ENCODE measurements at places on chromosomes 5 and 9.

DNA sequence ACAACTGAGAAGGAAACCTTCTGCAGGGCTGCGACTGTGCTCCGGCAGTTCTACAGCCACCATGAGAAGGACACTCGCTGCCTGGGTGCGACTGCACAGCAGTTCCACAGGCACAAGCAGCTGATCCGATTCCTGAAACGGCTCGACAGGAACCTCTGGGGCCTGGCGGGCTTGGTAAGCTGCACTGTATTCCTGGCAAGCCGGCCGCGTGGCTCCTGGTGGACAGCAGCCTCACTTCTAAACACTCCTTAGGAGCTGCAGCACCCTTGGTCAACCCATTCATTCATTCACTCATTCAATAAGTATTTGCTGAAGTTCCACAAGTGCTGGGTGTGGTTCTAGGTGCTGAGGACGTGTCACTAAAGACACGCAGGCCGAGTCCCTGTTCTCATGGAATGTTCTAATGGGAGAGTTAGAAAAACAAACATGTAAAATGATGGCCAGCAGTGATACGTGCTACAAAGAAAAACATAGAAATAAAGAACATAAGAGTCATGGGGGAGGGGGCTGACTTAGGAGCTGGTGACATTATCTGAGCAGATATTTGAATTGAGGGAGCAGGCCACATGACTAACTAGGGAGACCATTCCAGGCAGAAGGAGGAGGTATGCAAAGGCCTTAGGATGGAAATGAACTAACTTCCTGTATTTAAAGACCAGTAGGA is 6.1 kb downstream of the IL4 start:
- no peak for DNase-seq

DNA sequence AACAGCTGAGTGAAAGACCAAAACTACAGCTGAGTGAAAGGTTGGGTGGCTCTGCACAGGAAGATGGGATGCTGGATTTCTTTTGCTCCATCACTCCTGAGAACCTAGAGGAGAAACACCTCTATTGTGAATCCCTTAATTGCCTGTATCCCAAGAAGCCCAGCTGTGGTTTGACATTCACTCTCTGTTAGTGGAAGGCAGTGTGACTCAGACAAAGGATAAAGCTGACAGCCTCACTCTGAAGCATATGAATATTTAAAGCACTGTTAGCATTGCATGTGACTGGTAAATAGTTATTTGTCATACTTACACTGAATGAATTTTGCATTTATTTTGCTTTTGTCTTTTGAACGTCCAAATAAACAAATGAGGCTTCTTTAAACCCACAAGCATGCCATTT is 367.1 kb upstream of the RIOK2 start:
- DNase-seq, result no peak

- DNase-seq, result no peak
These were observed 24.0 kb upstream of the SLC9A3 start for GRCh38 chr5:548256-548655.

- DNase-seq, result no peak
These were observed 30.9 kb downstream of the KCTD16 start for GRCh38 chr5:144201588-144201987.

GRCh38 chr9:70049236-70049635 is 5.6 kb downstream of the MAMDC2 start:
- peak; percentile 56 for DNase-seq

GRCh38 chr5:14261856-14262611 is 118.9 kb downstream of the TRIO start:
- DNase-seq, result no peak

DNA sequence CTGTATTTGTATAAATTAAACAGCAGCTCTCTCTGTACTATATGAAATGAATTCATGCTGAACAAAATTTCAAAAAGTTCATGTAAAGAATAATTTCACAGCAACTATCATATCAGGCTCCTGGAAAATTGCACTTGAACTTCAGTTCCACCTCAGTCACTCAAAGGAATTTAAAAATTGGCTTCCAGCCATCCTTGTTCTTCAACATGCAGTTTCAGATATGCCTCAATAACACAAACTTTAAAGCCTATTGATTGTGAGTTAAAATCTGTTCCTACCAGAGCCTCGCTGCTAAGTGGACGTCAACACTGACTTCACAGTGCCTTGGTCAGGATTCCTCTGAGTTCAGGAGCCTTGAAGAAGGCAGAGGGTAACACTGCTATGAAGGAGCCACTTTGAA is 418.7 kb upstream of the WWC1 start:
- no peak for DNase-seq

GRCh38 chr5:138448481-138449398 is 9.9 kb downstream of the REEP2 start:
- no peak for DNase-seq

GRCh38 chr5:10353241-10354047 is at the start of gene MARCHF6:
Gene MARCHF6 (plus strand): TSS chr5:10353695. CDS start chr5:10353899, 204 bp downstream.
- DNase-seq, result peak; percentile 96

DNA sequence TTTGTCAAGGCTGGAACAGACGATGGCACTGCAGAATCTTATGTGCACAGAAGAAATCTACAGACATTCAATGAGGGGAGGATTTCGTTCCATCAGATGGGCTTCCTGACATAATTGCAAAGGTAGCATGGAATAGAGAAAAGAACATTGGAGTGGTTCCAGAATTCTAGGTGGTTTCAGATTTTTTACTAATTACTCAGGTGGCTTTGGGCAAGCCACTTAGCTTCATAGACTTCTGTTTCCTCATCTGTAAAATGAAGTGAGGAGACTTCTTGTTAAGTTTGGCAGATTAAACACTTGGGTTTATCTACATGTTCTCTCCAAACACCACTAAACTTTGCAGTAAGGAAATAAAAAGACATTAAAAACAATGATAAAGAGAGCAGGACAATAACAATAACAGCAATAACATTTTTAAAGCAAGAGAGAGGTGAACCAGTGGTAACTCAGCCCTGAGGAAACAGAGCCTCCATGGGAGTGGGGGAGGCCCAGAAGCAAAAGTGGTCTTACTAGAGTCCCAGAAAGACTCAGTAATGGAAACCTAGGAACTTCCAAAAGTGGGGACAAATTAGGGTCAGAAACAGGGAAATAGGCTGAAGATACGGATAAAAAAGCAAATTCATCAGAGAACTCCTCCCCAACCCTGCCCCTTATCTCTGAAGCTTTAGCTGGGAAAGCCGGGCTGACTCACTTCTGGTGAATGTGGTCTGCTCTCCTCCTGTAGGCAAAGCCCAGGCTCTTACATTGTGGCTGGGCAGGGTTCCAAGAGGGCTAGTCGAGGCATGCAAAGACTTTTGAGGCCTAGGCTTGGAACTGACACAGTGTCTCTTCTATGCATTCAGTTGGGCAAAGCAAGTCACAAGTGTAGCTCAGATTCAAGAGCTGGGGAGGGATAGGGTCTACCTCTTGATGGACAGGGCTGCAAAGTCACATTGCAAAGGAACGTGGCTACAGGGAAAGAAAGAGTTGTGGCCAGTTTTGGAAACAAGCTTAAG is 11.8 kb upstream of the ACTBL2 start:
- peak; percentile 72 for DNase-seq

- no peak for DNase-seq
These were observed 355.5 kb downstream of the ARRDC3 start for GRCh38 chr5:91027405-91028139.

- no peak for DNase-seq
These were observed 483.3 kb downstream of the ZSWIM6 start for GRCh38 chr5:61815339-61815738.

- DNase-seq, result no peak
These were observed 26.7 kb downstream of the FBXO10 start for GRCh38 chr9:37549527-37549926.

- DNase-seq, result no peak
These were observed 68.6 kb downstream of the XRCC4 start for GRCh38 chr5:83145882-83146331.

GRCh38 chr5:32595118-32595517 is 9.8 kb downstream of the SUB1 start:
- no peak for DNase-seq

GRCh38 chr5:139276426-139276825 is 17.1 kb upstream of the MATR3 start:
- DNase-seq, result no peak

- no peak for DNase-seq
These were observed 56.7 kb upstream of the TAF11L2 start for GRCh38 chr5:17441351-17441750.

- no peak for DNase-seq
These were observed 28.1 kb downstream of the IL7R start for GRCh38 chr5:35884773-35885172.

DNA sequence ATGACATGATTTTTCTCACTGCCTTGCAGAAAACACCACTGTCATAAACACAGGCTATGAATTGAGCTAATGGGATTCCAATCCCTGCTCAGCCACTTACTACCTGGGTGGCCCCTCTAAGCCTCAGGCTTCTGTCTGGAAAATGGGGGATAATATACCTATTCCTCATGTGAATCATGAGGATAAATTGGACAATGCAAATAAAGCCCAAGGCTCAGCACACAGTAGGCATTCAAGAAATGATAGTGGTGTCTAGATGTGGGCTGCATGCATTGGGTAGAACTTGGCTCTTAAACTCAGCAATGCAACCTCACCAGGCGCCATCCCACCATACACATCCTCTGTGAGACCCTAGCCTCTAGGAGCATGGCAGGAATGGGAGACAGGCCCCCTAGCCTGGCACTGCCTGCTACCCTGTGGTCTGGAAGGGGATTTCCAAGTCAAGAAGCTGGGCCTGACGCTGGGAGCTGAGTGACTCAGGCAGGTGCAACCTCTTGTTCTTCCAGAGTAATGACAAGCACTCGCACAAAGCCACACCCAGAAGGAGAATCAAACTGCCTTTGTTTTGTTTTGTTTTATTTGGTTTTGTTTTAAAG is 2.3 kb upstream of the TNIP1 start:
- DNase-seq, result peak; percentile 65

- DNase-seq, result no peak
These were observed 149.5 kb downstream of the BAAT start for GRCh38 chr9:101235105-101235866.

GRCh38 chr5:61234019-61234418 is 71.8 kb upstream of the SMIM15 start:
- DNase-seq, result no peak

GRCh38 chr5:2066373-2066772 is 183.6 kb upstream of the IRX4 start:
- DNase-seq, result no peak

DNA sequence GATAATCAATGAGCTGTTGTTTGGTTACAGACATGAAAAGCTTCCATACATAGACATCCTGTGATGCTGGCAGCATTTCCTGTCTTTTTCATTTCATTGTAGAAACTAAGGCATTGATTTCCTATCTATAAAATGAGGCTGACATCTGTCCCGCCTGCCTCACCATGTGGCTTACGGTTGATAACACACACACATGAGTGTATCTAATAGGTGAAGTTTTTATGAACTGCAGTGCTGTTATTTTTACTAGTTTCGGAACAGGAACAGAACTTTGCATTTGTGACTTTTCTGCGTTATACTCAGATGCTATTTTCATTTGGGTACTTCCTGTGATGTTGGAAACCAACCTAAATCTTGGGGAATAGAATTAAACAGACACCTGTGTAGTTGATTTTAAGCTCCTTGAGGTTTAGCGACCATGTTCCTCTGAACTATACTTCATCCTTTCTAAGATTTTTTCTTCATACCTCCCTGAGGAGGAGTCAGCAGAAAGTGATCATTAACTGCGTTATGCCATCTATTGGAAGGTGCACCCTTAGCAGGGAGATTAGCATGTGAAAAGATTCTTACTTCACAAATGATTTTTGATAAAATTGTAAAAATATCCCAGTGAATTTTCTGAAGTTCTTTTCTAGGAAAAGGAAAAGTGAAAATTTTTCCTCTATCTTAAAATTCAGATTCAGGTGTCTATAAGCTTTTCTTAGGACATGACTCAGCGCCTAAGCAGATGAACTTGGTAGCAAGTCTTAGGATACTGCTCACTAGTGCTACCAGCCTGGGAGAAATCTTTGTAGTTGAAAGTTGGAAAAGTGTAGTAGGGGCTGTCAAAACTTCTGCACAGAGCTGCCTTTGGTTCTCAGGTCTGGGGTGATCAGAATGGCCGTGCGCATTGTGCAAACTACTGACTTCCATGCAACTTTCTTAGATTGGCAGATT is 134.5 kb downstream of the TRIO start:
- DNase-seq, result no peak

GRCh38 chr5:90223756-90224155 is 185.8 kb downstream of the CETN3 start:
- DNase-seq, result no peak

DNA sequence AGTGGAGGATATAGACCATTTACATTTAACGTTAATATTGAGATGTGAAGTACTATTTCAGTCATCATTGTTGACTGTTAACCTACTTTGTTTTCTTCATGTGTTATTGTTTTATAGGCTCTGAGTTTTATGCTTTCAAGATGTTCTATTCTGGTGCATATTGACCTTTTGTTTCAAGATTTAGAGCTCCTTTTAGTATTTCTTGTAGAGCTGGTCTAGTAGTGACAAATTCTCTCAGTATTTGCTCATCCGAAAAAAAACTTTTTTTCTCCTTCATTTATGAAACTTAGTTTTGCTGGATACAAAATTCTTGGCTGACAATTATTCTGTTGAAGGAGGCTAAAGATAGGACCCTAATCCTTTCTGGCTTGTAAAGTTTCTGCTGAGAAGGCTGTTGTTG is 91.3 kb downstream of the INVS start:
- no peak for DNase-seq

GRCh38 chr5:122257000-122257399 is 55.0 kb upstream of the SNCAIP start:
- no peak for DNase-seq

DNA sequence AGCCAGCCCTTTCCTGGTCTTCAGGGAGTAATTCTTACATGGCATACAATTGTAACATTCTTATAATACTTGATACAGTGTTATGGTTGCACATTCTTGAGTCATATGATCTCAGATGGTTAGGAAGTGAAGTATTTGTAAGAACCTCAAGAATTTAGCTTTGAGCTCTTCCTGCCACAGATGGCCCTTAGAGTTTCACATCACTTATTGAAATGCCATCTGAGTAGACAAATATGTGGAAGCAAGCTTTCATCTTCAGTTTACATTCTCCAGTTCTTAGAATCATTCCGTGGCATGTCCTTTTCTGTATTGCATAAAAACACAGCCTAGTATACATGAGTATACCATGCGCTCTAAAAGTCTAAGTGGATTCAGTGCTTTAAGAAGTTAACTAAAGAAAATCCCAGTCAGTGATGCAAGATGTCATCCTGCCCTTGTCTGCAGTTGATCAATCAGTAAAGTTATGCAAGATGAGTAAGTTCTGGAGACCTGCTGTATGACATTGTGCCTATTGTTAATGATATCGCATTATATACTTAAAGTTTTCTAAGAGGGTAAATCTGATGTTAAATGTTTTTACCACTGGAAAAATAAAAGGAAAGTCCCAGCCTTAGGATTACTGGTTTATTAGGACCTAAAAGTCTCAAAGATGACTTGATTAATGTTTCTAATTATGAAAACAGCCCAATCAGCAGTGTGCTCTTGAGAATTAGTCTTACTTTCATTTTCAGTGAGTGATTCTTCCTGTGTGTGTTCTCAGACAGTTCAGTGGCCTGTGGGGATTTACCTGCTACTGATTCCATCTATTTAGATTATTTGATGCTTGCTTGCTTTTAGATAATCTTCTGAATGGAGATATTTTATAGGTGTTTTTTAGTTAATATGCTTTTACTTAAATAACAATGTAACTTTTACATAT is 29.4 kb downstream of the RHOBTB3 start:
- DNase-seq, result no peak

- no peak for DNase-seq
These were observed 287.4 kb upstream of the TARS1 start for GRCh38 chr5:33153372-33153771.

- no peak for DNase-seq
These were observed 232.6 kb upstream of the ANKRD55 start for GRCh38 chr5:56465769-56466135.

All from femur (tissue), 1 donor.